ENCODE measurements at places on chromosomes 16 and 17.

GRCh38 chr17:55699181-55699860, 23.3 kb downstream of the TMEM100 start:
- DNase-seq = no peak

DNA sequence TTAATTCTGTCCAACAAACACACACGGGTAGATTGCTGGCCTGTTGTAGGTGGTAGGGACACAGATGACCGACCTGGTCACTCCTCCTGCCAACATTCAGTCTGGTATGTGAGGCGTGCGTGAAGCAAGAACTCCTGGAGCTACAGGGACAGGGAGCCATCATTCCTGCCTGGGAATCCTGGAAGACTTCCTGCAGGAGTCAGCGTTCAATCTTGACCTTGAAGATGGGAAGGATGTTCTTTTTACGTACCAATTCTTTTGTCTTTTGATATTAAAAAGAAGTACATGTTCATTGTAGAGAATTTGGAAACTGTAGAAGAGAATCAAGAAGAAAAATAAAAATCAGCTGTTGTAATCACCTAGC, 3.5 kb upstream of the ADGRG3 start:
- DNase-seq = no peak

- DNase-seq = no peak
These were observed 22.2 kb upstream of the TOX3 start for GRCh38 chr16:52568983-52569690.

GRCh38 chr16:18062713-18063112, 273.8 kb downstream of the NPIPA8 start:
- no peak for DNase-seq

GRCh38 chr16:17433577-17434451, 36.9 kb downstream of the XYLT1 start:
- no peak for DNase-seq

GRCh38 chr17:7846063-7846735, 8.7 kb upstream of the TMEM88 start:
- DNase-seq = no peak
